Small intestine (tissue), 16 donors: ENCODE measurements at places on chromosomes 2 and 18.
A peak's percentile ranks its signal among the peaks of the same experiment; 100 is the strongest.

DNA sequence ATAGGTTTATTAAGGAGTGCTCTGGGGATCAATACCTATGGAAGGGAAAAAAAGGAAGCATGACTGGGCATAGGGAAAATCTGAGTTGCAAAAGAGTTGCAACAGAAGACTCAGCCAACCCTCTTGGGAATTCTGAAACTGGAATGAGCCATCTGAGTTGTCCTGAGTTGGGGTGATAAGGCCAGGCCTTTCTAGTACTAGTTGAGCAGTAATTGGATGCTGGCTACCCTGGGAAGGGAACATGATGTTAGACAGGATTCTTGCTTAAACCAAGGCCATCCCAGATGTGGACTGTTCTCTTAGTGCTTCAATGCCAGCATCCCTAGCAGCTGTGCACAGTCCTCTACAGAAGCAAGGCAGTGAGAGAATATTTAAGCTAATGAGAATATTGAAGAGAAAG lies 348.8 kb upstream of the GULP1 start:
- no peak for DNase-seq

- DNase-seq: no peak
Measured at GRCh38 chr2:240469740-240470139, 34.3 kb downstream of the GPC1 start.

GRCh38 chr18:31039426-31039825 lies 3.1 kb downstream of the DSC3 start:
- DNase-seq: no peak

DNA sequence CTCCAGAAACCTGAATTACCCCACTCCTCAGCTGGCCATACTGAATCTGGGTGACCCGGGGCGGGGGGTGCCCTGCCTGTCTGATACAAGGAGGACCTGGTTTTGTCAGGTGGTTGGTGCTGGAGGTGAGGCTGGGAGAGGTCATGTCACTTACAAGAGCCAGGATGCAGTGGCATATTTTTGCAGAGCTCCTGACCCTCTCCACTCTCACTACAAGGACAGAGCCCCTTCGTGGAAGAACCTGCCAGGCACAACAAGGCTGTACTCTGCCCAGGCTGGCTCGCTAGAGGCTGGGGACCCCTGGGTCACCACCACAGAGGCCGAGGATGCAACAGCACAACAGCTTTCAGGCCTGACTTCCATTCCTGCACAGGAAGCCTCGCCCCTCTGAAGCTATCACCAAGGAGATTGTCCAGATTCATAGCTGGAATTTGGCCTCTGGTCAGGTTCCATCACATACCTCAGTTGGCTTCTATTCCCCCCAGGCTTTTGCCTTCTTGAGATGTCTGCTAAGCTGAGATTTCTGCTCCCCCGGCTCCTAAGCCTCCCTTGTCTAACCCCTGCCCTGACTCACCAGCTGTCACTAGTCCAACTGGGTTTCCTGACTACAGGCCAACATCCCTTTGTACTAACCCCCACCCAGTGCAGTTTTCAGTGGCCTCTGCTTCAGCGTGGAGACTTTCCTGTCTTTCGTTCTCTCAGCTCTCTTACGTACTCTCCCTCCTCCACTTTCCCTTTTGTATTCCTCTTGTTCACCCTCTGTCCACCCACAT lies 132.5 kb upstream of the EPAS1 start:
- DNase-seq: peak; percentile 10

GRCh38 chr2:168884975-168885374 lies 5.3 kb downstream of the SPC25 start:
- no peak for DNase-seq

- DNase-seq: no peak
Measured at GRCh38 chr2:47091118-47091517, 64.0 kb downstream of the STPG4 start.

GRCh38 chr2:169050476-169051240 lies 18.7 kb upstream of the DHRS9 start:
- no peak for DNase-seq

DNA sequence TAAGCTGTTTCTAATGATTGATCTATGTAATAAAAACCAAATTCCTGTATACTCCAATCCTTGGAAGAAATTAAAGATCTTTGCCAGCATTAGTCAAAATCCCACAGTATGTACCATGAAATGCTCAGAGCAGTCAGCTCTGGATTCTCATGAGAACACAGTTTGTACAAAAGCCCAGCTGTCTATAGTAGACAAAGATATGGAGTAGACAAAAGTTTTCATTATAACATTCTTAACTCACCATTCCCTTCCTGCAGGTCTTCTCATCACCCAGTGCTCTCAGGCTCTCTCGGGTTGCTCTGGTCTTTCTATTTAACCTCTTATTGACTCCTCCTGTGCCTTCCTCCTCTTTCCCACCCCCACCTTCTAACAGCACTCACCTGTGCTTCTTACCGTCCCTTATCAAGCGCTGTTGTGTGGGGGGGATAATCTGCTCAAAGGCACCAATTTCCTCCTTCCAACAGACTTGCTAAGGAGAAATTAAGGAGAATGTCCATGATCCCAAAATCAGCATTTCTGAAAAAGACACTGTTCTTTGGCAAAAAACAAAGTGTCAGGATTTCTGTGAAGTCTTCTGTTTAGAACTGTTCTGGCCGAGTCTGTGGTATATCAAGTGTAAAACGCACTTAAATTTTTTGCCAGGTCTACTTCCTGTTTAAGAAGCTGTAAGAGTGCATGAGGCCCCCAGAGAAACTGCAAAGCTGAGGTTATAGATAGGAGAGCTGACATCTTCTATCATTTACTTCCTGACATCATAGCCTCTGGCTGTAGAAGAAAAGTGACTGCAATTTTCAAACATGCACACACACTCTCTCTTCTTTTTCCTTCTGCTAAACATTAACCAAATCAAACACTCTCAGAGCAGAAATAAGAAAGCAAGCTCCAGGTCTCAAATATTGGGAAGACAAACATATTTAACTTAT lies 144.1 kb downstream of the EVA1A start:
- DNase-seq: peak; percentile 25

DNA sequence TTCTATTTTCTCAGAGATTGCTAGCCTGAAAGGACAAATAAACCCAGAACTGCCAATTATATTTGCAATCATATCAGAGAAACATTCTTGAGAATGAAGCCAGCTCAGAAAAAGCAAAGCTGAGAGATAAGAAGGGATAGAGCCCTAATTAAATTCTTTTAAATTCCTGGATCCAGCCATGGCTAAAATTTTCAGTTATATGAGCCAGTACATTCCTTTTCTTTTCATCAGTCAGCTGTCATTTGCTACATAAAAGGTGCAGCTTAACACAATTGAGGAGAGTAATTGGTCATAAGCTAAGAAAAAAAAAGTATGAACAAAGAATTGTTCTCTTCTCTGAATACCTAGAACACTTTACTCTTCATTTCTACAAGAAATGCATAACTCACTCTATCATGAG lies 303.5 kb upstream of the FIGN start:
- DNase-seq: no peak
